Activated naive CD8-positive, alpha-beta T cell treated with anti-CD3 and anti-CD28 coated beads, Interleukin-2, amount 10 ng/mL, durations not matched to agents 7 days and 5 days (primary cell): ENCODE measurements at places on chromosomes 1 and 21. TPM values are rescaled to one million over a fixed set of nuclear protein-coding genes. Genes with fewer than 3 reads are reported as not detected.

MFSD2A gene
- total RNA-seq = 1.9 TPM

OLIG2 gene
- total RNA-seq = not detected

TPTE gene
- not detected for total RNA-seq

FCRL1 gene
- not detected for total RNA-seq

TRIM45 gene
- total RNA-seq = 0.50 TPM

DLGAP3 gene
- total RNA-seq = 0.45 TPM

TMEM200B gene
- total RNA-seq = not detected

SLC45A3 gene
- 0.17 TPM for total RNA-seq

TINAGL1 gene
- total RNA-seq = not detected

CD247 gene
- 252 TPM for total RNA-seq

TMEM201 gene
- total RNA-seq = 16.1 TPM

CRYZ gene
- 18.4 TPM for total RNA-seq

TAS1R1 gene
- not detected for total RNA-seq

FCRL2 gene
- not detected for total RNA-seq

CEP170 gene
- total RNA-seq = 37.8 TPM

TCHHL1 gene
- total RNA-seq = not detected

CFHR2 gene
- total RNA-seq = not detected

APOBEC4 gene
- total RNA-seq = not detected

C1orf115 gene
- 0.25 TPM for total RNA-seq

RHEX gene
- total RNA-seq = not detected
